ENCODE measurements at places on chromosomes 2 and 18.
A peak's percentile ranks its signal among the peaks of the same experiment; 100 is the strongest.

DNA sequence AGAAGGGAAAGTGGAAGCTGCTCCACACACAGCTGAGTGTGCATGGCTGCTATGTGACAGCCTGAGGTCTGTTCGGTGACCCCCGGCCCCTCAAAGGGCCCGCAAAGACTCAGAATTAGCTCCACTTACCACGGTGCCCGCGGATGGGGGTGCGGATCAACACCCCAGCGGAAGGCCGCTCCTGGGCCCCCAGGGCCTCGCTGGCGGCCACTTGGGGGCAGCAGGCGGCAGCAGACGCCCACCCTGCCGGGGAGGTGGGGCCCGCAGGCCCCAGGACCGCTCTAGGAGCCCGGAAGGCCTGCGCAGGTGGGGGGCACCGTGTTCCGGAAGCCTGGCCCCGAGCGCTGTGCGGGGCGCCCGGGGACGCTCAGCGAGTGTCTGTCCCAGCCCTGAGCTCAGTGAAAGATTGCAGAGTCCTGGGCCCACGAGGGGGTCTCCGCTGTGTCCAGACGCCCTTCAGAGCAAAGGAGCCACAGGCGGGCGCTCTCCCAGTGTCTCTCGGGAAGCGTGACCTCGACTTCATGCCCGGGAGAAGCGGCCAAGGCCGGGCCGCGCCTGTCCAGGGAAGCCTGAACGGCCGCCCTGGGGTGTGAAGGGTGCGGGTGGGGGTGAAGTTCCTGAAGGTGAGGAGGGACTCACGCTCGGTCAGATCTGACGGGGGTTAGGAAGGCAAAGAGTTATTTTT is 118.7 kb downstream of the VAPA start:
- no peak for DNase-seq

GRCh38 chr2:100264121-100264520 is 58.2 kb downstream of the LONRF2 start:
- no peak for DNase-seq

DNA sequence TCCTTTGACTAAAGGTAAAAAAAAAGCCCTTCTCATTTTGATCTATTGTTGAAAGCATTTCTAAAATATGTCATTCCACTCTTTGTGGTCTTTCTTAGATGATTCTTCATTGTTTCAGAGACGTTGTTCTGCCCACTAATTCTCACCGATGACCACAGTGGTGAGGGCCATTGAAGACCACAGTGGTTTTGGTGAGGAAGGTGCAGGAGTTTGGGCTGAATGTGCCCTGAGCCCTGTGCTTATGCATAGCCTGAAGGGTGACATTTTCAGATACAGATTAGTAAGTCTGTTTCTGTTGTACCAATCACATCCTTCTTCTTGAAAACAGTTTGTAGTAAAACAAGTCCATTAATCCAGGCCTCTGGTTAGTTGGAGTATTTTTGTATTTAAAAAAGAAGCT is 251.3 kb upstream of the ATP5MC3 start:
- DNase-seq = no peak

DNA sequence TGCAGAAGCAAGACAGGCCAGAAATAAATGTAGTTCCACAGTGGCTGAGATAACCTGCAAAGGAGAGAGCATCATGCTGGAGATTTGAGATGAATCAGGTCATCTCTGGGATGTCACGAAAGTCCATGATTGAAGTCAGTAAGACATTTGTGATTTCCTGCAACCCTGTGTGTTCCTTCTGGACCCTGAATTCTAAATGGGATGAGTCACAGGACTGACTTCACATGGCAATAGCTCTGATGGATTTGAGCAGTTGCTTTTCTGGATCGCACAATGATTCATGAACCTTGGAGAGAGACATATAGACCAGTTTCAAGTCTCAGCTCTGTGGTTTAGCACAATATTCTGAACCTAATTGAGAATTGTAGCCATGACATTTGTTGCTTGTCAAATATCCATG is 102.9 kb downstream of the TSN start:
- no peak for DNase-seq

DNA sequence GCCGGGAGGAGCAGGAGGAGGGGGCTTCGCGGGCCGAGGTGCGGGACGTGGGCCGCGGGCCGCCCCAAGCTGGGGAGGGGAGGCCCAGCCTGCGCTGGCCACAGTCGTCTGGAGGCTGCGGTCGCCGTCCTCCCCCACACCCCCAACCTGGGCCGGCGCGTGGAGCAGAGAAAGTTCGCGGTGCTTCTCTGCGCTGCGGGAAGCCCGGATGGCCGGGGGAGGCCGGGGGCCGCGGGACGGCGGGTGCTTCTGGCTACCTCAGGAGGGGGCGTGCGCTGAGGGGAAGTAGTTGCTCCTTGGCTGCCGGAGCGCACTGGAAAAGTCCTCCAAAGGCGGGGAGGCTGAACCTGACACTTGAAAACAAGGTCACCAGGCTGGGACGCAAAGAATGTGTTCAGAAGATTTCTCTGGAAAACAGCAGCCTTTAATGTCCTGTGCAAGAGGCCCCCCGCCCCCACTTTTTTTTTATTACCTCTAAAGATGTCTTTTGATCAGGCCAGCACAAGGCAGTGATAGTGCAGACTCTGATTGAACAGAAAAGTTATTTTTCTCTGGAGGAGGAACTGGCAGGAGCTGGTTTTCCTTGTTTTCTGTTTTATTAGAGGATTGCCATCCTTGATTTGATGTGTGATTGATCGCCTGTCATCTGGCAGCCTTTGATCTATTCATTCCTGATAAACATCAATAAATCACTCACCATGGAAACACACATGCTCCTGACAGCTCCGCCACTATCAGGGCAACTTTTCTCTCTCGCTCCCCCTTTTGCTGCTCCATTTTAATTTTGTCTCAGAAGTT is 1.6 kb downstream of the TSHZ1 start:
- no peak for DNase-seq

DNA sequence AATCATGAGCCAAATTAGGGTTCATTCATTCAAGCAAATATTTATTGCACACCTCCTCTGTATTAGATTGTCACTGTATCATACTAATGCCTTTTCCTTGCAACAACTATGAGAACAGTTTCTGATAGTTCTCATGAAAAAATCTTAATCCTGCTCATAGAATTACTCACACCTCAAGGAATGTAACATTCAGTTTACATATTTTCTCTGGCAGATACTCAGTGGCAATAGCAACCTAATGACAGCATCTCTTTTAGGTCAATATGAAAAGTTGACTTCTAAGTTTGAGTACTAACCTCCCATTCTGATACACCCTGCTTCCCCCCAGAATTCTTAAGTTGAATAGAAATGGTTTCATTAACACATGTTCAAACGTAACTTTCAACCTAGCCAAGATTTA is 132.0 kb downstream of the VWC2L start:
- peak; percentile 18 for DNase-seq

DNA sequence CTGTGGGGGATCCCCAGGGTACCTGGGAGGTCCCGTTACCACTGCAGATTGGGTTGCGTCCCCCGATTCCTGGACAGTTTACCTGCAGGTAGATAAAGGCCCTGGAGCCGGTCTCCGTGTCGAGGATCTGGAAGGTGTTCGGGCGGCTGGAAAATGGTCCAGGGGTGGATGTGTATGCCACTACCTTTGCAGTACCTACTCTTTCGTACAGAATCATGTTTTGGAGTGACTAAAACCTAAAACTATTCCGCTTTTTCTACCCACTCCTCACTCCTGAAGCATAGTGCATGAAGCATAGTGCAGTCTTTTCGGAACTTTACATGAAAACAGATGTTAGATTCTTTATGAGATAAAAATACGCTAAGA is 418 bp downstream of the WDR75 start:
- no peak for DNase-seq

DNA sequence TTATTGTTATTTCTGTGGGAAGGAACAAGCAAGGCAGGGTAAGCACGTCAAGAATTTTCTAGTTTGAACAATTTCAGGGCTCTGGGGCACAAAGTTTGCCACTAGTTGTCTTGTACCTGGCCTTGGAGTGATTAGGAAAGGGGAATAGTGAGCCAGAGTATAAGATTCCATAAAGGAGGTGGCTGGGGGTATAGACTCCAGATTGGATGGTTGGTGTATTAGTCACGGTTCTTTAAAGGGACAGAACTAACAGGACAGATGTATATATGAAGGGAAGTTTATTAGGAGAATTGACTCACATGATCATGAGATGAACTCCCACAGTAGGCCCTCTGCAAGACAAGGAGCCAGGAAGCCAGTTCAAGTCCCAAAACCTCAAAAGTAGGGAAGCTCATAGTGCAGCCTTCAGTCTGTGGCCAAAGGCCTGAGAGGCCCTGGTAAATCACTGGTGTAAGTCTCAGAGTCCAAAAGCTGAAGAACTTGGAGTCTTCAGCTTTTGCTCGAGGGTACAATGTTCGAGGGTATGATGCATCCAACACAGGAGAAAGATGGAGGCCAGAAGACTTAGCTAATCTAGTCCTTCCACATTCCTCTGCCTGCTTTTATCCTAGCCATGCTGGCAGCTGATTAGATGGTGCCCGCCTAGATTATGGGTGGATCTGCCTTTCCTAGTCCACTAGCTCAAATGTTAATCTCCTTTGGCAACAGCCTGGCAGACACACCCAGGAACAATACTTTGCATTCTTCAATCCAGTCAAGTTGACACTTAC is 31.5 kb upstream of the PTPRM start:
- DNase-seq = no peak

DNA sequence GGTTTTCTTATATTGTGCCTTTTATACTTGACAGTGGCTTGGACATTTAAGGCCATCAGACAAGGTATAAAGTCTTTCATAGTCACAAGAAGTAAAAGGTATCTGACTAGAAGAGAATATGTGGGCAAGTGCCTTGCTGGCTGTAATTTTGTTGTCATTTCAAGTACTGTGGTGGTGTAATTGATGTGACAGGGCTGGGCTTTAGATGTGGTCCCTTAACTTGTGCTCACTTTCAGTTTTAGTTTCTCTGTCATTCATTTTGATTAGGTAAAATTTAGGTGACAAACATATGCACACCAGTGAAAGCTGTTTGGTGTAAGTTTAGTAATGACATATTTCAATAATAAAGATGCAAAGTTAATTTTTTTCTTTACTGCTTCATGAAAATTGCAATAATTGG is 31.2 kb upstream of the TBR1 start:
- no peak for DNase-seq

- no peak for DNase-seq
These were observed 56.9 kb downstream of the RHBDD1 start for GRCh38 chr2:226892729-226893128.

DNA sequence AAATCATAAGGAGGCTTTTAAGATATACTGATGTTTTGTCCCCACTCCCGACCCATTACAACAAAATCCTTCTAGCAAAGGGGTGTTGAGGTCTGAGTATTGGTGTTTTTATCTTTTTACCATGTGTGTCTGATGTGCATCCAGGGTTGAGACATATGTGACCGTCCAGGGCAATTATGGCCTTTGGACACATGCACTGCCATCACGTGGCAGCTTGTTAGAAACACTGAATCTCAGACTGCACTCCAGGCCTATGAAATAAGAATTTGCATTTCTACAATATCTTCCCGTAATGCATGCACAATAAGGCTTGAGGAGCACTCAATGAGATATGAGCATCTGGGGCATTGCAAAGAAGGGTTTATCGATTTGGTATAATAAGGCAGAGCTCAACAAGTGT is 235.1 kb upstream of the ZNF804A start:
- DNase-seq = no peak

DNA sequence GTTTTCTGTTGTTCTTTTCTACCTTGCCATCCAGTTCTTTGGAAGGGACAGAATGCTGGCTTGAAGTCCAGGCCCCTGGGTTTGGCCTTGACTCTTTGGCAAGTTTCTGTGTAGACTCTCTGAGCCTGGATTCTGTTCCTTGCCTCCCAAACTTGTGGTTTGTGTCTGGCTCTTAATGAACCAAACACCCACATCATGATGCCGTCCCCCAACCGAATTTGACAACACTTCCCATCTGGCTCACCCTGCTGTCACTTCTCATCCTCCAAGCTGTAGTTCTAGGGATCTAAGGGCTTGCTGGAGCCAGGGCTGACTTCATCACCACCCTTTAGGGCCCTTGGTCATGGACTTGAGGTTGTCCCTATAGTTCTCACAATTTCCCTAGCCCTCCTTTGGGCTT is 68.9 kb upstream of the CELF4 start:
- no peak for DNase-seq

DNA sequence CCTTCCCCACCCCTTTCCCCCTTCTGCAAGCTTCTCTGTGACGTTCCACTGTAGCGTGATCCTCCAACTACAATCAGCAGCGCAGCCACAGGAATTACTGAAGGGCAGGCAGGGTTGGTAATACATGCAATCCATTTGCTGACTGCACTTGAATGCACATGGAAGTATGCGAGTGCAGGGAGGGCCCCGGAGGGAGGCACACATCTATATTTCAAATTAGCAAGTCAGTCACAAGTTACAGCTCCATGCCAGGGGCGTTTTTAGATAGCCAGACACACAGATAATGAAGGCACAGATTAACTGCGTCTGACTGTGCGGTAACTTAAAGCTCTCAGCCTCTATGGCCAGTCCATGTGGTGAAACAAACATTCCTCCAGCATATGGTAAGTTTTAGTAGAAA is 209.2 kb upstream of the GATA6 start:
- DNase-seq = peak; percentile 13

DNA sequence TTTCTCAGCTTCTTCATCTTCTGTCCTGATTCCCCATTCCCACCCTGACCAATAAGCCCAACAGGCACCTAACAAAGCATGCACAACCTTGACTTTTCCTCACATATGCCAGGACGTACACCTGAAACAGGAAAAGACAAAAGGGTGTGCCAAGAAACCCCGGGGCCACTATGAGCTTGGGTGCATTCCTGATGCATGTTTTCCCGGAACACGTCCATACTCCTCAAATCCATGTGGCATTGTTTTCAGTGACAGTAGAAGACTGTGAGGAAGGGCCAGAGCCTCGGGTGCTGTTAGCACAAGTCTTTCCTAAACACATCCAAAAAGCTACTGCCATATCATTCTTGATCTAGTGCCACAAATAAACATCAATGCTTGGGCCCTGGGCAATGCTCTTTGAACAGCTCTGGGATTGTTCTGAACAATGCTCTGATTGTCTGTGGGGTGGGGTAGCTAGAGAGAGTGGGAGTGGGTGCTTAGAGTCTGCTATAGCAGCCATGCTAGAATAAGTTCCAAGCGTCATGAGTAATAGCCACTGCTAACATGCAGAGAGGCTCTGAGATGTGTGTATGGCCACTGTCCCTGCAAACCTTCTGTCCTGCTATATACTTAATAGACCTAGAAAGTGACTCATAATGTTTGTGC is 181.7 kb upstream of the CRIM1 start:
- no peak for DNase-seq

DNA sequence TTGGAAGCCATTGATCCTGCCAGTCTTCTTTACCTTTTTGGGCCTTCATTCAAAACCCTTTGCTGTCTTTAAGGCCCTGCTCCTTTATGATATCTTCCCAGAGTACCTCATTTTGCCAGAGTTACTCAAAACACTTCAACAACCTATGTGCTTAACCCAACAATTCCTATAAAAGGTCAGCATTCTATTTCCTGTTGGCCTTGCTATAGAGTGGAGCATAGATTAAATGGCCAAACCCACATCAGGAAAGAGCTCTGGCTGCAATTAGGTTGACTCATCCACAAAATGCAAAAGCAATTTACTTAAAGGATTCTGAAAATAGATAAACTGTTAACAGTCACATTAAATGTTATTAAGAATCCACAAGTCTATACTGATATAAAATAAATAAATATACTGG is 21.2 kb downstream of the MRPL33 start:
- DNase-seq = peak; percentile 47

Data from muscle of back (tissue), 13 donors.